ENCODE measurements at places on chromosomes 12 and 14.

DNA sequence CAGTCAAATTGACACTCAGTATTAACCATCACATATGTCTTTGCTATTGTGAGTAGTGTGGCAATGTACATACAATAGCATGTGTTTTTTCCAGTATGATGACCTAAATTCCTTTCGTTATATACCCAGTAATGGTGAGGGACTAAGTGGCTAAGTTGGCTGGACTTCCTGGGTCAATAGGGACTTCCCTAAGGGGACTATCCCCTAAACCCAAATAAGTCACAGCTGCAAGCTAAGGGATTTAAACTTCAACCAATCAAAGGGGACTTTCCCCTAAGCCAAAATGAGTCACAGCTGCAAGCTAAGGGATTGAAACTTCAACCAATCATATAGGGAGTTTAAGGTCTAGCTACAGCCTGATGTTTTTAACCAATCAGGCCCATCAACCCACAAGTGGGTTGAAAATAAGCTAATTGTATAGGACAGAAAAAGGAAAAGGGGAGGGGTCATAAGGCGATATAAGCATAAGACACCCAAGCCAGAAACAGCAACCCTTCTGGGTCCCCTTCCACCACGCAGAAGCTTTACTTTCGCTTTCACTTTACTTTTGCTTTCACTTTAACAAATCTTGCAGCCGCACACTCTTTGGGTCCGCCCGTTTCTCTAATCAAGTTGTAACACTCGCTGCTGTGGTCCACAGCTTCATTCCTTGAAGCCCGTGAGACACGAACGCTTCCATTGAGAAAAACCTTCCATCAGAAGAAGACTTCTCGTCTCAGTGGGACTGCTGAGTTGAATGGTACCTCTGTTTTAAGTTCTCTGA, 404.4 kb downstream of the FLRT2 start:
- DNase-seq: peak; percentile 53

DNA sequence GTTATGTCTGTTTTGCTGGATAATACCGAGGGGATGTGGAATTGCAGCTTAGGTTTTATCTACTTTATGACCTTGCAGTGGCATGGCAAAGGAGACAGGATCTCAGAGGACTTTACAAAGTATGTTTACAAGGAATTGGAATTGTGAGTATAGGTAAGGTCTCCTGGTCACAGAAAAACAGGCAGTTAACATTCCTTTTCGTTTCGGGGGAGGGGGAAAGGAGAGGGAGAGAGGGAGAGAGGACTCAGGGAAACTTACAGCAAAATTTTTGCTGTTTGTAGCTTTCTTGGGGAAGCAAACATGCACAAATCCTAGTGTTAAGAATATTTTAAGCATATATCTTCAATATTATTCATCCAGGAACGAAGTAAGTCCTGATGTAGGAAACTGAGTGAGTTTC, 590.5 kb upstream of the LRFN5 start:
- DNase-seq: no peak

DNA sequence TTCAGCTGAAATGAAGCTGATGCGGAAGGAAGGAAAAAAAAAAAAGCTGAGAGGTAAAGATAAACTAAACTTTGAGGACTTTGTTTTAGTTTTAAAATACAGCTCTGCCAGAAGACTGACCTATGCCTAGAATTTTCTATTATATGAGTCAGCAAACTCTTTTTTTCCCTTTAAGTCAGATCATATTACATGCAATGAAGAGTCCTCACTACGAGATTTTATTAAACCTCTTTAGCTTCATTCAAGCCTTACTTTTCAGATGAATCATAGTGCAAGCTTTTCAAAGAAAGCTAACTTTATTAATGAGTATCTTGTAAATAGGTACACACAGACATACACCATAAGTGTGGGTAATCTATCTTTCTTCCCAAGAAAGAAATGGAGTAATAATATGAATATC, 57.8 kb upstream of the FSCB start:
- DNase-seq: no peak

DNA sequence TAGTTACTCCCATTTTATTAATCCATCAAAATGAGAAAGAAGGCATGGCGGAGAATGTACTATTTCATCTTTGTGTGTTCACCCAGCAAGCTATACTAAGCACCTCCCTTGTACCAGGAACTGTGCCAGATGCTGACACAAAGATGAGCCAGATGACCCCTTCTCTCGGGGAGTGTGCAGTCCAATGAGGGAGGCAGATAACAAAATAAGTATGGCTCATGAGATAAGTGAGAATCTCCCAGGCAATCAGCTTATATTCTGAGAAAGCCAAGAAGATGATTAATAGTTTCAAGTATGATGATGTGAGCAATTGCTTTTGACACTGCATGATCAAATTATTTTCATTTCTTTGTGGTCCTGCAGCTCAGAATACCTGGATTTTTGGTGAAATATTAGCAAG, 1.3 kb upstream of the TMEM233 start:
- DNase-seq: no peak

GRCh38 chr12:11876307-11876706, 194.4 kb upstream of the BCL2L14 start:
- DNase-seq: no peak

DNA sequence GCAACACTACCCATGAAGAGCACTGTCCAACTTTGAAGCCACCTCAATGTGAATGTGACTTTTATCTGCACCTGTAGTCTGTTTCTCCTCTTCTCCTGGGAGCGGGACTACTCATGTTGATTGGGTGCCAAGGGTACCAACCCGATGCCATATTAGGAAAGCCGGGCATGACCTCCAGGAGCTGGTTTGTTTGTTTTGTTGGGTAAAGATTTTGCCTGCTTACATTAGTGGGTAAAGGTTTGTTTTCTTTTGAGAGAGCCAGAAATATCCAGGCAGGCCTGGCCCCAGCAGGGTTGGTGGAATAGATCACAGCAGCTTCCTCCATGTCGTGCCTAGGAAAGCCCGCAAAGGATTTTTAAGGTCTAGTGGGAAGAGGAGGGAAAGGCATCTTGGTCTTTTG, 19.7 kb upstream of the ITPK1 start:
- no peak for DNase-seq

DNA sequence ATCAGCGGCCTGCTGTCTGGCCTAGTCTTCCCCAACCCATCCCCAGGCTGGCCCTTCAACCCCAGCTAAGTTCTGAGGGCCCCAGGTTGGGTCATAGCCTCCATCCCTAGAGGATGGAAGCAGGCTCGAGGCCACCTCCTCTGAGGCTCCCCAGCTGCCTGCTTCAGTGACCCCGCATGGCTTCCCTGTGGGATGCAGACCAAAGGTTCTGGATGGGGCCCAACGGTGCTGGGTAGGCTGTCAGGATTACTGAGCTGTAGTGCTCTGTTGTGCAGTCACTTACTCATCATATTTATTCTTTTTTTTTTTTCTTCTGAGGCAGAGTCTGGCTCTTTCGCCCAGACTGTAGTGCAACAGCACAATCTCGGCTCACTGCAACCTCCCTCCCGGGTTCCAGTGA, 92.0 kb downstream of the IRF2BPL start:
- no peak for DNase-seq

DNA sequence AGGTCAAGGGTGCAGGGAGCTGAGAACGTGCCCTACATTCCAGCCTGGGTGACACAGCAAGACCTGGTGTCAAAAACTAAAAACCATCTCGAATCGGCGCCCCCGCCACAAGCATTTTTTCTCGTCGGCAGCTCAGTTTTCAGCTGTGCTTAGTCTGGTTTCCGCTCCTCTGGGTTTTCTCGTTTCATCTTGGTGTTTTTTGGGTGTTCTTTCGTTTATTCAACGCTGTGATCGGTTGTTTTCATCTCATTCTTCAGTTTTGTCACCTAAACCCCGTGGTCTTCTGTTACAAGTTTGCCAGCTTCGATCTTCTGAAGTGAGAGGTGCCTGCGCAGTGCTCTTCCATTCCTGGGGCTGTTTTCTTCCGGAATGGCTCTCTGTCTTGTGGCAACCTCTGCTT, 41.4 kb downstream of the NOC4L start:
- no peak for DNase-seq

Measured in activated CD4-positive, alpha-beta T cell treated with anti-CD3 and anti-CD28 coated beads for 4 hours (primary cell).